T-helper 1 cell (primary cell): ENCODE measurements at places on chromosomes 11 and 22.

DNA sequence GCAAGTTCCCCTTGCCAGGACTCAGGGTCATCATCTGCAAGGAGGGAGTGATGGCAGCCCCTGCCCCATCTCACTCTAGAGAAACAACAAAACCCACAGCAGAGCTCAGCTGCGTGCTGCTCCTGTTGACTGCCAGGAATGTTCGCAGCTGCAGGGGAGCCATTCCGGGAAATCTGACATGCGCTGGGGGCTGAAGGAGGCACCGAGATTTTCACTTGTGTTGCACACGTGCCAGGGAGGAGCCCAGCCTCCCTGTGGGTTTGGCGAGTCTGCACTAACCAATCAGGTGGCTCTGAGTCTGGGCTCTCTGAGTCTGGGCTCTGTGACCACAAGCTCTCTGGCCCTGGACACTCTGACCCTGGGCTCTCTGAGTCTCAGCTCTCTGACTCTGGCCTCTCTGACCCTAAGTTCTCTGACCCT is 10.5 kb downstream of the FGF3 start:
- DNase-seq: no peak

DNA sequence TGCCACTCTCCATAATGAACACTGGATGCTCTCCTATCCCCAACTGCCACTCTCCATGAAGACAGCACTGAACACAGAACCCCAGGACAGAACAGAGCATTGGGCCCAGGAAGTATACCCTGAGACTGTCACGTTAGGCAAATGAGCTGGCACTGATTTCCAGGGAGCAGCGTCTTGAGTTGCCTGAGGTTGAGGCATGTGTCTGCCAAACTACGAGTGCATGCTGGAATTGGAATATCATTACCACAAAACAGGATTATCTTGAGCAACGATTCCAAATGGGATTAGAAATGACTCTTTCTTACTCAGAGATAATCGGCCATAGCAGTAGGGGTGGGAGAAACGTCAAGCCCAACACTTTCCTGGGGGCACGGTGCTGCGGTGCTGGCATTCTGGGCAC is 39.9 kb downstream of the CLPB start:
- DNase-seq: no peak

DNA sequence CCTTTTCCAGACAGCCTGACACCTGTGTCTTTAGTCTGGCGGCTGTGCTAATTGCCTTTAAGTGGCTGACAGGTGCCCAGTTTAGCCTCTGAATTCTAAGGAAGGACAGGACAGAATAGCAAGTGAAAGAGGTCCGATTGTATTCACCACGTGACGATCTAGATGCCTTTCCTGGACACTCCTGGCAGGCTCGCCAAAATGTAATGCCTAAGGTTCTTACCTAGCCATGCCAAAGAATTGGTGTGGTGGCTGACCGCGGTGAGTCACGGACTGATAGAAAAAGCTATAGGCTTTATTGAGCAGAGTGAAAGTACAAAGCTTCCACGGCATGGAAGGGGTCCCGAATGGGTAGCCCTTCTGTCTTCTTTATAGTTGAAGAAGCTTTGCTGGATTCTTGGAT is 26.7 kb downstream of the ANKRD42 start:
- no peak for DNase-seq

DNA sequence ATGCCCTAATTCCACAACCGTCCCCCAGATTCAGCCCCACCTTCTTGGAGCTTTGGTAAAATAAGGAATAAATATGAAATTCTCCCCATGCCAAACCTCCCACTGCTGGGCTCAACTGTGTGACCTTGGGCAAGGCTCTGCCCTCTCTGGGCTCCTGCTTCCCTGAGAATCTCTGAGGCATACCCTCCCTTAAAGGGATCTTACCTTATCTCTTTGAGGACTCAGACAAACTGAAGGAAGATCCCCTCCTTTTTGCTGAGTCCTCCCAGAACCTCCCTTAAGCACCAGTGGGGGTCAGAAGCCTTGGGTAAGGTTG is 2.7 kb downstream of the CD248 start:
- DNase-seq: no peak

- no peak for DNase-seq
These were observed 53.3 kb downstream of the FAT3 start for GRCh38 chr11:92277871-92278270.

DNA sequence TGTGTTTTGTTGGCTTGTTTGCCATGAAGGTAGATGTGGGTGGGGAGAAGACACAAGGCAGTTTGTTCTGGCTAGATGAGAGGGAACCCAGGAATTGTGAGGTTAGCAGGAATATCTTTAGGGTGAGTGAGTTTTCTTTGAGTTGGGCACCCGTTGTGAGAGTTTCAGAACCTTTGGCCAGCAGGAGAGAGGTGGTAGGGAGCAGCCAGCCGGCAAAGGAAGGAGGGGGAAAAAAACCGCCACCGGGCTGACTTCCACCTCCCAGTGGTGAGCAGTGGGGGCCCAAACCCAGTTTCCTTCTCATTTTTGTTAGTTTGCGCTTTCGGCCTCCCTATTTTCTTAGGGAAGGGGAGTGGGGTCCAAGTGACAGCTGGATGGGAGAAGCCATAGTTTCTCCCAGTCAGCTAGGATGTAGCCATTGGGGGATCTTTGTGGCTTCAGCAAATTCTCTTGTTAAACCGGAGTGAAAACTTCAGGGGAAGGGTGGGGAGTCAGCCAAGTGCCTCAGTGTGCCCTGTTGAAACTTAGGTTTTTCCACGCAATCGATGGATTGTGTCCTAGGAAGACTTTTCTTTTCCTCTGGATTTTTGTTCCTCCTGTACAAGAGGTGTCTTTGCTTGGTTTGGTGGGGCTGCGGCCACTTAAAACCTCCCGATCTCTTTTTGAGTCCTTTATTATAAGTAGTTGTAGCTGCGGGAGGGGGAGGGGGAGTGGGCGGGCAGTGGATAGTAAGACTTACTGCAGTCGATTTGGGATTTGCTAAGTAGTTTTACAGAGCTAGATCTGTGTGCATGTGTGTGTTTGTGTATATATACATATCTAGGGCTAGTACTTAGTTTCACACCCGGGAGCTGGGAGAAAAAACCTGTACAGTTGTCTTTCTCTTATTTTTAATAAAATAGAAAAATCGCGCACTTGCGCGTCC is 1.1 kb upstream of the GCAT start:
- DNase-seq: no peak

GRCh38 chr11:766106-766935 is 11.0 kb downstream of the GATD1 start:
- DNase-seq: no peak

GRCh38 chr11:58254936-58255335 is 13.1 kb downstream of the OR10W1 start:
- DNase-seq: no peak

DNA sequence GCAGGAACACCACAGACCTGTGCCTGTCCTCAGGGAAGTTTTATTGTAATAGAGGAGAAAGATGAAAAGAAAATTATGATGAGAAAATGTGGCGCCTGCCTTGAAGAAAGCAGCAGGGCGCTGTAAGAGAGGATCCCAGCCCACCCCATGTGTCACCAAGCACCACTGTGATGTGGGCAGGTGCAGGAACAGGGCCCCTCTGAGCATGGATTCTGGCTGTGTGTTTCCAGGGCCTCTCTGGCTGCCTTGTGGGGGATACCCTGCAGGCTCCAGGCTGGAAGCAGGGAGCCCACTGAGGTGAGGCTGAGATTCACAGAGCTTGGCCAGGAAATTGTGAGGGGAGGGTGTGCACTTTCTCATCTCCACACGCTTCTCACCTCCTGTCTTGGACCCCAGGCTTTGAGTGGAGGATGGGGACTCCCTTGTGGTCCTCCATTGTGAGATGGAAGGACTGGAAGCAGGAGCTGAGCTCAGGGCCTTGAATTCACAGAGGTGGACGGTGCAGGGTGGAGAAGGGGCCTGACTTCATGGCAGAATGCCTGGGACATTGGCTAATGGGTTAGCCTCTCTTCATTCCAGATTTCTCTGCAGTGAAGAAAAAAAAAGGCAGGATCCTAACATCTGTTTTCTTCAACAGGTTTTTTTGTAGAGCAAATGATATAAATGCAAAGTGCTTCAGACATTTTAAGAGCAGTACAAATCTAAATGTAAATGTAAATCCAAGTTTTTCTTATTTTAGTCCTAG is 246.6 kb upstream of the B3GAT1 start:
- DNase-seq: no peak

- DNase-seq: no peak
These were observed 7.3 kb downstream of the SART1 start for GRCh38 chr11:65968600-65969482.

GRCh38 chr11:122598971-122599370 is 56.6 kb upstream of the UBASH3B start:
- no peak for DNase-seq

GRCh38 chr11:103042161-103042560 is 49.8 kb downstream of the DCUN1D5 start:
- no peak for DNase-seq

GRCh38 chr11:97722721-97723120 is 1298.0 kb upstream of the CNTN5 start:
- DNase-seq: no peak

- DNase-seq: no peak
These were observed 872.0 kb downstream of the BRD1 start for GRCh38 chr22:48955351-48956311.
